ENCODE measurements at places on chromosomes 1 and 21. TPM values are rescaled to one million over a fixed set of nuclear protein-coding genes. Genes with fewer than 3 reads are reported as not detected.
A peak's percentile ranks its signal among the peaks of the same experiment; 100 is the strongest.

GRCh38 chr1:179586107-179586823 lies 5.4 kb upstream of the TDRD5 start:
- no peaks in the 10 kb centered on the region for H3K4me1 ChIP-seq
- peak overlapping the region; percentile 69 for H3K27ac ChIP-seq
- DNase-seq = no peak
- no peaks in the 10 kb centered on the region for H3K36me3 ChIP-seq
- peak overlapping the region; percentile 54 for H3K4me3 ChIP-seq

- no peak for DNase-seq
- no peak overlapping the region for H3K27ac ChIP-seq
- H3K36me3 ChIP-seq = no peaks in the 10 kb centered on the region
- H3K4me3 ChIP-seq = no peak overlapping the region
- H3K27me3 ChIP-seq = no peaks in the 10 kb centered on the region
These were observed 57.1 kb downstream of the TGFB2 start for GRCh38 chr1:218401998-218402785.

The PLA2G2F gene
- total RNA-seq = not detected

DNA sequence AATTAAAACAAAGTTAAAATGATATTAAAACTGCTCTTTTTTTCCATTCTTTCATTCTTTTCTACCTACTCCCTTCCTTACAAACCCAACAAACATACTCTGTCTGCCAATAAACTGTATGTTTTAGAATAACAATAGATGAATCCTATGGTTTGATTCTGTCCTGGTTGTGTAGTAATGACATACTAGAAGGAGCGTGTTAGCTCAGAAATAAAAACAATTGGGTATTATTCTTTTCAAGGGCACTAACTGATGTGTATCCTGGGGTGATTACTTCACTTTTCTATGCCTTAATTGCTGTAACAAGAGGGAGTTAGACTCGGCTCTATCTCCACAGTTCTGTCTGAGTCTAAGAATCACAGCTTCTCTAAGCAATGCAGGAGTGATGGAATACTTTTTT lies 194.4 kb downstream of the GIPC2 start:
- no peak for DNase-seq
- H3K4me3 ChIP-seq = no peak overlapping the region
- H3K4me1 ChIP-seq = no peaks in the 10 kb centered on the region
- H3K27me3 ChIP-seq = no peaks in the 10 kb centered on the region
- no peaks in the 10 kb centered on the region for H3K36me3 ChIP-seq

DNA sequence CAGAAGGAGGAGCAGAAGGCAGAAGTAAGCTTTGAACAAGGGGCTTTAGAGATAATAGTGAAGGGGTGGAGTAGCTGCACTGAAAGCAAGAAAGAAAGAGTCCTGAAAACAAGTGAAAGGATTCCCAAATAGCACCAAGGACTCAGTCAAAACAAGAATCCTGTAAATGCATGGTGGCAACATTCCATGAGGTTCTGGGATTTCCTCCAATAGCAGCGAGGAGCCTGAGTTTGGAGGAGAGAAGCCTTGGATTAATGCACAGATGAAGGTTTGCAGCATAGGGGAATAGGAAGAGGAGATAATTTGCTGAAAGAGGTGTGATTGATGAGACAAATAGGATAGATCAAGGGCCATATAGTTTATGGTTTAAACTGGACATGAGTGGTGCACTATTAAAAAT lies 10.9 kb downstream of the KRTAP22-2 start:
- no peak for DNase-seq
- no peaks in the 10 kb centered on the region for H3K4me1 ChIP-seq
- H3K27ac ChIP-seq = no peak overlapping the region
- no peaks in the 10 kb centered on the region for H3K27me3 ChIP-seq

- no peak overlapping the region for H3K4me3 ChIP-seq
- H3K4me1 ChIP-seq = no peaks in the 10 kb centered on the region
- no peak for DNase-seq
- H3K27me3 ChIP-seq = no peaks in the 10 kb centered on the region
These were observed 5.3 kb downstream of the SLAMF7 start for GRCh38 chr1:160744199-160744851.

DNA sequence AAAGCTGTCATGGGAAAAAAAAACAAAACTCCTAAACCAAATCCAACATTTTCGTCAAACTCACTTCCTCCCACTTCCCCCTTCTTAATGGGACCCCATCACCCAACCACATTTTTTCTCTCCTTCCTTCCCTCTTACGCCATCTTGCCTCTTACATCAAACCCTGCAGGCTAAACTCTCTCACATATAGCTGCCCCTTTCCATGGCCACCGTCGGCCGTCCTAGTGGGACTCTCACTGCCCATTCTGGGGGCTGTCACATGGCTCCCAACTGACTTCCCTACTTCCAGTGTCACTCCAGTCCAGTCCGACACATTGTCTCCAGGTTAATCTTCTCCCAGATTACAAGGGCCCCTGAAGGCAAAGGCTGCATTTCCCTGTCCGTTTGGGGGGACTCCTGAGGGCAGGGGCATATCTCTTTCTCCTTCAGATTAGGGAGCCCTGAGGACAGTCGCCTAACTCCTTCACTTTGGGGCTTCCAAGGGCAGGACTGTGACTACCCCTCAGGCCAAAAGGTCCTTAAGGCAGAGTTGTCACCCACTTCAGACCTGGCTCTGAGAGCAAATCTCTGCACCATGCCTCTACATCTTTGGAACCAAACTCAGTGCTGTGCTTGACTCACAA lies 658 bp downstream of the UBXN11 start:
- no peaks in the 10 kb centered on the region for H3K27me3 ChIP-seq
- H3K27ac ChIP-seq = peak overlapping the region; percentile 55
- H3K4me1 ChIP-seq = peaks cover 8% of the 10 kb centered on the region
- H3K4me3 ChIP-seq = peak overlapping the region; percentile 68
- DNase-seq = no peak

GRCh38 chr1:181089017-181089675 lies 646 bp downstream of the IER5 start:
- peak; percentile 72 for DNase-seq
- no peaks in the 10 kb centered on the region for H3K27me3 ChIP-seq
- H3K36me3 ChIP-seq = no peaks in the 10 kb centered on the region

- no peaks in the 10 kb centered on the region for H3K27me3 ChIP-seq
- no peak overlapping the region for H3K27ac ChIP-seq
- no peaks in the 10 kb centered on the region for H3K4me1 ChIP-seq
- no peak overlapping the region for H3K4me3 ChIP-seq
- H3K36me3 ChIP-seq = no peaks in the 10 kb centered on the region
These were observed 24.0 kb downstream of the HS2ST1 start for GRCh38 chr1:86938450-86938849.

The GJC2 gene
- 5.4 TPM for total RNA-seq

All from ascending aorta (tissue), 2 donors.